Activated CD4-positive, CD25-positive, alpha-beta regulatory T cell treated with anti-CD3 and anti-CD28 coated beads, Interleukin-2, amount 50 U/mL, for 16 hours (primary cell): ENCODE measurements at places on chromosomes 6 and 20.

DNA sequence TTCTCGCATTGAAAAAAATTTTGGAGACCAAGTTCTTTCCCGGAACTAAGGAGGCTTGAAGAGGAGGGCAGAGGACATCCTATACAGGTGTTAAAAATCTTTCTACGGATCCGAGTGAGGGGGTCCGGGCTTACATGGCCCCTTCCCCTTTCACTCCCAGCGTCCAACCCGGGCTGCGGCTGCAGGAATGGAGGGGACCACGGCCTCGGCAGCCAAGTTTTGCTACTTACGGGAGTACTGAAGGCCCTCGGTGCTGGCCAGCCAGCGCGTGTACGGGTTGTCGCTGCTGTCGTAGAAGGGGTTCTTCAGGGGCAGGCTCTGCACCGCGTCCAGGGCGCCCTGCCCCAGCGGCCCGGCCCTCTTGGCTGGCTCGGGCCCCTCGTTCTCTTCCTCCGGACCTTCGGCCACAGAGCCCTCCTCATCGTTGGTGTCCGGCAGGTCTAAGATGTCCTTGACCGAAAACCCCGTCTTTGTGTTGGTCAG lies 642 bp downstream of the NKX2-2 start:
- DNase-seq, result no peak

- DNase-seq, result no peak
These were observed 121.1 kb downstream of the CENPW start for GRCh38 chr6:126461045-126461444.

GRCh38 chr6:104639668-104640067 lies 220.1 kb downstream of the HACE1 start:
- DNase-seq, result no peak

DNA sequence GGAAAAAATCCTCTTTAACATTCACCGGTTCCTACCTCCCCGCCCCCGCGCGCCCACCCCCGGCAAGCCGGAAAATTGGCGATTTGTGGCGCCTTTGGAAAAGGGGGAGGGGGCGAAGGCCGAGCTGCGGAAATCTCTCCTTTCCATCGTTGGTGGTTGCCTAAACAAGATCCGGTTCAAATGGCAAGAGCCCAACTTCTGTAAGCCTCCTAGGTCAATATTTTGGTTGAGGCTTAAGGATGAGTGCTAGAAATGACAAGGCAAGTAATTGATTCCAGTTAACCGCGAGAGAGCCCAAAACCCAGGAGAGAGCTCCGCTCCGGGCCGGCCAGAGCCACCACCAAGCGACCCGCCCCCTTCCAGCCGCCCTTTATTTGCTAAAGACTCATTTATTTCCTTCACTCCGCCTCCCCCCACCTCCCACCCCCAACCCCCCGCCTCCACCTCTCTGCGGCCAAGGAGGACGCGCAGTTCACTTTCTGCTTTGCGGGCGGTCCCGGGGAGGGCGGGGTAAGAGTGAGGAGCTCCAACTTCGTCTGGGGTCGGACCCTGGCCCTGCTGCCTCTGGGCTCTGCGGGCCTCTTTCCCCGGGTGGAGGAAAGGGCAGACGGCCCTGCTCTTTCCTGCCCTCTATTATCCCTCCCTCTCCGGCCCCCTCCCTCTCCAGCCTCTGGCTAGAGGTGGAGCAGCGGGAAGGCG lies 838 bp upstream of the NKX2-2 start:
- no peak for DNase-seq

GRCh38 chr6:11236076-11236750 lies 3.7 kb upstream of the NEDD9 start:
- DNase-seq, result no peak

- no peak for DNase-seq
These were observed 200.2 kb downstream of the CENPW start for GRCh38 chr6:126540161-126540560.

DNA sequence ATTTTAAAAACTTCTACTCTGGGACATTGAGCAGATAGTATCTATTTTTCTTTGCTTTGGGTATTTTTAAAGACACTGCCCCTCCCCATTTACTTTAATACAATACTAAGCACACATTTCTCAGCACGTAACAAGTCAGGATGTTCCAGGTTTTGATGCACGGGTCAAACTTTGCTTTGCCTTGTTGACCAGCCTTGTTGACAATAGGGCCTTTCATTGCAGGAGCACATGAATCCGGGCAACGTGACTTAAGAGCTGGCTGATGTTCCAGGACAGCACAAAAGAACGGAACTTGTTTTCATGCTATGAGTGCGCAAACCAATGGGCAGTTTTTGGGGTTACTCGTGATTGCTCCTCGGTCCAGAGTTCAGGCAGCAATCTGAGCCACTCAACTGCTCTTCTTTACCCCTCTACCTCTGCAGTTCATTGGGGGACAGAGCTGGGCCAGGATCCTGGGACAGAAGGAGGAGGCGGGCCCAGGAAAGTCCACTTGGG lies 78.6 kb upstream of the SLC22A16 start:
- no peak for DNase-seq
